ENCODE measurements at places on chromosomes 1 and 21. TPM values are rescaled to one million over a fixed set of nuclear protein-coding genes. Genes with fewer than 3 reads are reported as not detected.

The CADM3 gene
- 7.2 TPM for total RNA-seq

The HSF2BP gene
- total RNA-seq, result not detected

The KIF26B gene
- 0.41 TPM for total RNA-seq

The CELSR2 gene
- 10.0 TPM for total RNA-seq

DNA sequence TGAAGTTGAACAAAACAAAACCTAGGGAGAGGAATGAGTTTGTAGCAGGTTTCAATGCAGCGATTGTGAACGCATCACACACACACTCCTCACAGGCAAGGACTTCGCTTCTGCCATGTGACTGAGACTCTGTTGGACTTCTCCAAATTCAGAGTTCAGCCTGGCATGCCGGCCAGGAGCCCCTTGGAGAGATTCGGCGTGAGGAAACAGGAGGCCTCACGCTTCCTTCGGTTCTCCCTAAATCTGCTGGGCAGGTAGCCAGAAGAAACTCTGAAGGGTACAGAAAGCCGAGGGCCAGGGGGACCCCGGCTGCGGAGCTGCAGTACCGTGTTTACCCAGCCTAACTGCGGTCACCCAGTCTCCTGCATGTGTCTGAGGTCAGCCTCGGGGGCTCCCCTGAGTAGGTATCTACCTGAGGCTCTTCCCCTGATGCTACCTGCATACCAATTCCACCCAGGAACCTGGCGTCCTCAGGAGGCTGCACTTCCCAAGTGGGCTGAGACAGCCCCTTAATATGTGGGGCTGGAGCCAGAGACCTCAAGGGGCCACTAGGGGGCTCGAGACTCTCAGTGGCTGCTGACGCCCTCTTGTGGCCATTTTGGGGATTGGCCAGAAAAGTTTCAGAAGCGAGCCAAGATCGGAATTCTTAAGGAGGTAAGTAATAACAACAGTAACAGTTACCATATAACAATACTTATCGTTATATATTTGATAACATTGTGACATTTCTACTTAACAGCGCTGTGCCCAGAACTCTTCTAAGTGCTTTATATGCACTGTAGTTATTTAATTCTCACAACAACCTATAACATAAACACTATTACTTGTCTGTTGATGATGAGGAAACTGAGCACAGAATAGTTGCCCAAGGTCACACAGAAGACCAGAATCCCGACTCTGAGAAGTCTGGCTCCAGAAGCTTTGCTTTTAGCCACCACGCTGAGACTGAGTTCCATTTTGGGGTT is 2.7 kb upstream of the ANXA9 start:
- H3K4me3 ChIP-seq, result peak overlapping the region; percentile 58
- H3K36me3 ChIP-seq, result no peaks in the 10 kb centered on the region
- H3K27me3 ChIP-seq, result no peaks in the 10 kb centered on the region
- peak; percentile 86 for DNase-seq

The POMGNT1 gene
- total RNA-seq, result 53.8 TPM

GRCh38 chr1:115927971-115928370 is 48.3 kb upstream of the SLC22A15 start:
- H3K36me3 ChIP-seq, result no peaks in the 10 kb centered on the region
- DNase-seq, result no peak
- H3K27me3 ChIP-seq, result no peaks in the 10 kb centered on the region
- H3K27ac ChIP-seq, result no peak overlapping the region
- no peaks in the 10 kb centered on the region for H3K4me1 ChIP-seq
- no peak overlapping the region for H3K4me3 ChIP-seq

The FHAD1 gene
- total RNA-seq, result 4.4 TPM

DNA sequence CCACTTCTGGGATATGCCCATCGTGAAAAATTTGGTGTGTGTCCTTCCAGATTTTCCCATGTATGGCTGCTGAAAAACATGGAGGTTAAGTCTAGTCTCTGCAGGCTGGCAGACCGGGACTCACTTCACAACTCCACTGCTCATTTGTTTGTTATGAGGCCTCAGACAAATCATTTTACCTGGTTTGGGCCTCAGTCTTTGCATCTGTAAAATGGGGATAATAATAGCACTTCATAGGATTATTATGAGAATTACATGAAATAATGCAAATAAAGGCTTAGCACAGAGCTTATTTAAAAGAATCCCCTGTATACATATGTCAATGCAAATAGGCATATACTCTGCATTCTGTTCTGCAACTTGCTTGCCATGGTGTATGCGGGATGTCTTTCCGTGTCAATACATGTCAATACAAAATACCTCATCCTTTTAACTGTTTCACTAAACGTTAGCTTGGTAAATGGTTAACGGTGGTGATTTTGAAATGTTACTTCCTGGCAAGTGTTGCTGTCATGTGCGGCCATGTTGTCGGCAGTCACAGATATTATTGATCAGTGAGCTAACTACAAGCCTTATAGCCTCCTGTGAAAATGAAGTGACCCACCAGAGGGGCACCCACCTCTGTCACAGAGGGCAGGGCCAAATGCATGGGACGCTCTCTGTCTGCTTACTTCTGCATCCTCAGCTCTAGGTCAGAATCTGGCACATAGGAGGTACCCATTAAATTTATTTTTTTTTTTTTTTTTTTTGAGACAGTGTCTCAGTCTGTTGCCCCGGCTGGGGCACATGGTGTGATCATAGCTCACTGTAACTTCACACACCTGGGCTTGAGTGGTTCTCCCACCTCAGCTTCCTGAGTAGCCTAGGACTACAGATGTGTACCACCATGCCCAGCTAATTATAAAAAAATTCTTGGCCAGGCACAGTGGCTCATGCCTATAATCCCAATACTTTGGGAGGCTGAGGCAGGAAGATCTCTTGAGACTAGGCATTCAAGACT is 4.3 kb downstream of the LCK start:
- no peak overlapping the region for H3K4me3 ChIP-seq
- H3K27me3 ChIP-seq, result no peaks in the 10 kb centered on the region
- H3K4me1 ChIP-seq, result no peaks in the 10 kb centered on the region
- H3K36me3 ChIP-seq, result no peaks in the 10 kb centered on the region

The ANGPTL3 gene
- total RNA-seq, result not detected

GRCh38 chr1:55337801-55338447 is 122.8 kb upstream of the USP24 start:
- H3K27me3 ChIP-seq, result no peaks in the 10 kb centered on the region
- no peak for DNase-seq
- H3K36me3 ChIP-seq, result no peaks in the 10 kb centered on the region

The SRGAP2C gene
- 19.1 TPM for total RNA-seq

The GBP7 gene
- not detected for total RNA-seq

The CFAP141 gene
- total RNA-seq, result not detected

All from thoracic aorta (tissue), 2 donors.